CD14-positive monocyte (primary cell): ENCODE measurements at places on chromosomes 11 and 22.
A peak's percentile ranks its signal among the peaks of the same experiment; 100 is the strongest.

DNA sequence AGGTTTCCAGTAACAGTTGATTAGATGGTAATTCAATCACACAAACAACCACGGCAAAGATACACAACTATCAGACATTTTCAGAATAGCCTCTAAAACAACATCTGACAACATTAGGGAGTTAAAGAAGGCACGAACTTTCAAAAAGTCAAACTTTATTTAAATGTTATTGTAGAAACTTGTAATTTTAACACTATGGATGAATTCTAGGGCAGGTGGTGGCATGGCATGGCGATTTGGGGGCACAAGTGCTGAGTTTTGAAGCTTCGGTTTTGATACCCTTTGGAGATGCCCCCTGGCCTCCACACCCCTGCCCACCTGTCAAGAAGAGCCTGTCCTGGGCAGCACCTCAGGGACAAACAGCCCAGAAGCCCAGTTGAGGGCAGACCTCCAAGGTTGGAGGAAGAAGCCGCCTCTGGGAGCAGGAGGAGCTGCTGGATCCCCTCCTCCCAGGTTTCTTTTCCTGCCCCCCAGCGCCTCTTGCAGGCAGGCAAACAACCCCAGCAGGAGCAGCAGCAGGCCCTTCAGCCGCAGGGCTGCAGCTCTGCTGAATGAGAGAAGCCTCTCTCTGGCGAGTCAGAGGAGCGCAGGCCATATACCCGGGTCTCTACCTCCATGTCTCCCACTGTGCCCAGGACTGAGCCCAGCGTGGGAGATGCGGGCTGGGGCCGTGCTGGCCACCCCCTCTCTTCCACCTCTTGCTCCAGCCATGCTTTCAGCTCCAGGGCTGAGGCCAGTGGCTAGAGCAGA is 102.1 kb upstream of the IGLL5 start:
- DNase-seq, result no peak

- DNase-seq, result no peak
Observed at GRCh38 chr11:45995342-45995734, 72.9 kb downstream of the LARGE2 start.

DNA sequence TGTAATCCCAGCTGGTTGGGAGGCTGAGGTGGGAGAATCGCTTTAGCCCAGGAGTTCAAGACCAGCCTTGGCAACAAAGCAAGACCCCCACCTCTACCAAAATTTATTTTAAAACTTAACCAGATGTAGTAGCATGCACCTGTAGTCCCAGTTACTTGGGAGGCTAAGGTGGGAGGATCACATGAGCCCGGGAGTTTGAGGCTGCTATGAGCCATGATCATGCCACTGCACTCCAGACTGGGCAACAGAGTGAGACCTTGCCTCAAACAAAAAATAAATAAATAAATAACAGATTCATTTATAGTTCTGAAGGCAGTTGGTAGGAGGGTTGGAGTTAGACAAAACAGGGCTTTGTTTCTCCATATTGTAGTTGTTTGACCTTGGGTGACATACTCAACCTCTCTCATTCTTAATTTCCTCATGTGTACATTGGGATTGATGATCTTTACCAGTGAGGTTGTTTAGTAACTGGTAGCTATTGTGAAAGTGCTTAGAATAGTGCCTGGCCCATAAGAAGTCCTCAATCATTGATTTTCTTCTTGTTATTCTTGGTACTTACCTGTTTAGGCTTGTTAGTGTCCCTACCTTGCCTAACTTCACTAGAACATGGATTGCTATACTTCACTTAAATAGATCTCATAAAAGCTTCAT is 79.1 kb downstream of the EMSY start:
- no peak for DNase-seq

DNA sequence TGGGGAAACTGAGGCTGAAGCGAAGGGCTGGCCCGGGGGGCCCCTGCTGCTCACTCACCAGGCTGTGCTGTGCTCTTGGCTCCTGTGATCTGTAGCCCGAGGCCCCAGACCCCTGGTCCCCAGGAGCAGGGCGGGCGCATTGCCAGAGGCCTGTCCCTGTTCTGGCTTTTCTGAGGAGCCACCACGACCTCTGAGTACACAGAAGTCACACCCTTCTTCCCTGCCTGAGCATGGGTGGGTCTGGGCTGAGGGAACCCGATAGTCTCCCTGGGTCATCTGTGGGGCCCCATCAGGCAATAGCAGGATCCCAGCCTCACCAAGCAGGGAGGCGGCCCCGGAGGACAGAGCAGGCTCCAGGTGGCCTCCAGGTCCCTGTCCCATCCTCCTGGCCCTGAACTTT is 5.1 kb downstream of the CASTOR1 start:
- no peak for DNase-seq

DNA sequence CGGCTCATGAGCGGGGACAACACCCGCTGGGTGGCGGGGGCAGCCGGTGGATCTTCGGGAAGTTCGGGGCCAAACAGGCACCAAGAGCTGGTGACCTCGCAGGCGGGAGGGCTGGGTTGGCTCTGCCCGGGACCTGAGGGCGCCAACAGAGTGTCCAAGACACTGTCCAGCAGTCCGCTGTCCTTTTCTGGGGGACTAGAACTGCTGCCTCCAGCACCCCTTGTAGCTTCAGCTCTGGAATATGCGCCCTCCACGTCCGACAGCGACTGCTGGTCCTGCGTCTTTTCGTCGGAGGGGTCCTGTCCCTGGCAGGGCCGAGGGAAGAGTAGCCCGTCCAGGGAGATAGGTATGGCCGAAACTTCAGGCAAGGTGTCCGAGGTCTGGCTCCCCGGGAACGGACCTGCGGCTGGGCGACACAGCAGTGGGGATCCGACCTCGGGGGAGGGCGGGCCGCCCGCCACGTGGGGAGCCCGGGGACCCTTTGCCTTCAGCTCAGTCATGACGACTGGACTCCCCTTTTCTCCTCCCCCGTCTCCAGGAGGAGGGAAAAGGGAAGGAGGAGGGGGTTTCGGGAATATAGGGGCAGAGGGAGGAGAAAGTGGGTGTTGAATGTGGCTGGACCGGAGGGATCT is 926 bp downstream of the PGR start:
- no peak for DNase-seq

- DNase-seq, result peak; percentile 48
Observed at GRCh38 chr11:62435846-62436660, 17.2 kb downstream of the SCGB1A1 start.

DNA sequence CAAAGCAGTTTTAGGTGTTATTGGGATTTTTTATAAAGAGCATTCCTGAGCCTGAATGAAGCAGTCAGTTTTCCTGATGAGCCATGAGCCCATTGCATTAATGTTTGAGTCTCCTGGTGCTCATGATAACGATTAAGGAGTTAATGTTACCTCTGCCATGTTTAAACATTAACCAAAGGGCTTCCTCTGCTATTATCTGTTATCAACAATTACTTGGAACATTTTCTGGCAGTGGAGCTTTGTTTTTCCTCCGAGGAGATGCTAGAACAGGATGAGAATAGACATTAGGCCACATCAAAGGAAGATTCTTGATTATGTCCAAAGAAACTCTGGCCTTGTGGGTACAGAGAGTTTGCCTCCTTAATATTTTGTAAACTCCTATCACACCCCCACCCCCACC is 49.9 kb downstream of the ZNRF3 start:
- DNase-seq, result no peak

DNA sequence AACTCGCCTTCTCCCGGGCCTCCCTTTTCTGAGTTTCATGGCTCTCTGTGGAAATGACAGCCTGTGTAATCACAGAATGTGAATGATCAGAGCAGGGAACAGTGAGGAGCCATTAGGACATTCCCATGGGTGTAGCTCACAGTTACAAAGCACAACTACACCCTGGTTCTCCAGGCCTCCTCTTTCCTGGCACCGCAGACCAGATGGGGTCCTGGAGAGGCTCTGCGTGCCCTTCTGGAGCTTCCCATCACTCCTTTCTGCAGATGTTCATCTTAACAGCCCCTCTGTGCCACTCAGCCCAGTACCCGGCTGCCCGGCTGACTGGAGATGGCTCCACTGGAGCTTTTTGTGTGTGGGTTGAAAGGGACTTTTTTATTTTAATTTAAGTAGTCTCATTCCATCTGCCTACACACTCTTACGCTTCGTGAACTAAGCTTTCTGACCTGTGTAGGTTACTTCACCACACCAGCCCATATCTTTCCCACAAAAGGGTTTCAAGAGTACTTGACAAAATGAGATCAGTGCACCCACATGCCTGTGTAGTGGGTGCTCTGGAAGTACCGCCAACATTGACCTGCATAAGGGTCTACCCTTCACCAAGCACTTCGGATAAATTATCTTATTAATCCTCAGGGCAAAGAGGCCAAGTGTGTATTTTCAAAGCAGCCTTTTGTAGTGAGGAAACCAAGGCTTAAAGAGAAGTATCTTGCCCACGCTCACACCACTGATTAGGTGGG is 29.8 kb downstream of the SREBF2 start:
- no peak for DNase-seq

DNA sequence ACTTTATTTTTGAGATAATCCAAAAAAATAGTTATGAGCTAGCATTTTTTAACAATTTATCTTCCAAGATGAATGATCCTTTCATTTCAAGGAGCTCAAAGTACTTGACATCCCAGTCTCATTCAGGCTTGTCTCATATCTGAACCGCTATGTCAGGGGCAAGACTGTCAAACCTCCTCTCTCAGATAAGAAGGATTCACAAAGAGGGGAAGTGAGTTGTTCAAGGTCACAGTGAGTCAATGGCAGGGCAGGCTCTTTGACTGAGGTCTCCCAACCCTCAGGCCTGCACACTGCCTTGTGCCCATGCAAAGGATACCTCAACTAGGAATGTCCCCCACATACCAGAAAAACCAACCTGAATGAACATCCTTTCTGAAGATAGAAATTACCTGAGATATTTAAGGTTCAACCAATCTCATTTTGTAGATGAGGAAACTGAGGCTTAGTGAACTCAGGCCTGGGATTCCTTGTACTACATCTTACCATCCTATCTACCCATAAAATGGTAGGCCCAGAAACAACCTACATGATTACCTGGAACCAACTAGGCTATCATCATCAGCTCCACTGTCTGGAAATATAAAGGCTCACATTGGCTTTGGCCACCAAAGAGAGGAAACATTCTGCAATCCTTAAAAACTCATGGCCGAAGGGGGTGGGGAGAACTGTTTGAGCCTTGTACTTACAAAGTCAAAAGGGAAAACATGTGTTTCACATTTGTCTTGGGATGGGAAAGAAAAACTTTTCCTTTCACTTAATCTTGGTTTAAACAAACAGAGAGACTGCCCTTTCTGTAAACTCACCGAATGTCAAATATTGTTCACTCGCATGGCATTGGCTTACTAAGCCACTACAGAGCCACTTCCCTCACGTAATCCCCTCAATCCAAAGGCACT is 51.1 kb downstream of the LIF start:
- DNase-seq, result peak; percentile 72

- no peak for DNase-seq
Observed at GRCh38 chr11:1442163-1442562, 44.4 kb downstream of the MOB2 start.

DNA sequence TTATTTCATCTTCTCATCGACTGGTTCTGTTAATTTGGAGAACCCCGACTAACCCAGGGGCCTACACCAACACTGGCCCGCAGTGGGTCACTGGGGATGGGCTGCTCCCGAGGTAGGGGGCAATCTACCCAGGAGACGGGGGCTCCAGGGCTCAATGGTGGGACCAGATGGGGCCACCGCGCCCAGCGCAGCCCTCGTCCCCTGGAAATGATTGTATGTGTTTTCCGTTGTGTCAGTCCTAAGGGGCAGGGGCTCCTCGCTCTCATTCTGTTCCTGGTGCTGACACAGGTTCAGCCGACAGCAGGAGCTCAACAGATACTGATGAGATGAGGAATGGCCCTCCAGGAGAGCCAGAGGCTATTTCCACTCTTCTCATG is 20.7 kb downstream of the A4GALT start:
- no peak for DNase-seq

DNA sequence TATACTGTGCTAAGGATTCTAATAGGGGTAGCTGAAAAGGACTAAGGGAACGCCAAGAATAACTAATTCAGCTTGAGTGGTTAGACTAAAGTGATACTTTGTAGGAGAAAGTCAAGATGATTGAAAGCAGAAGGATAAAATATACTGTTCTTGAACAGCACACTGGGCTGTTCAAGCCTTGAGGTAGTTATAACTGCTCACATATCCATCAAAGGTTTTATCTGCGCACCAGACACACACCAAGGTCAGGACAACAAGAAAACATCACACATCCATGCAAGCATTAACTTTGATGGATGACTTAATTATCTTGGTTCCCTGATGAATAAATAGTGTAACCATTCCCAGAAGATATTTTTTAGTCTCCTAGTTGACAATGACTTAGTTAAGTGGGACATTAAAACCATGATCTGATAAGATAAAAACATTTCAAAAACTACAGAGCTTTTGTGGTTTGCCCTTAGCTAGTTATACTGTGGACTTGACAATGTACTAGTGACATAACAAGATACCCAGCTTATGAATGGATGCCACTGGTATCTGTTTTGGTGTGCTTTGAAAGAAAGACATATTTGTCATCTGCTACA is 728.9 kb downstream of the JRKL start:
- DNase-seq, result no peak

- peak; percentile 23 for DNase-seq
Observed at GRCh38 chr22:43481568-43482317, 69.9 kb downstream of the MPPED1 start.

GRCh38 chr11:61254403-61255025 is 13.5 kb downstream of the PGA5 start:
- peak; percentile 59 for DNase-seq

DNA sequence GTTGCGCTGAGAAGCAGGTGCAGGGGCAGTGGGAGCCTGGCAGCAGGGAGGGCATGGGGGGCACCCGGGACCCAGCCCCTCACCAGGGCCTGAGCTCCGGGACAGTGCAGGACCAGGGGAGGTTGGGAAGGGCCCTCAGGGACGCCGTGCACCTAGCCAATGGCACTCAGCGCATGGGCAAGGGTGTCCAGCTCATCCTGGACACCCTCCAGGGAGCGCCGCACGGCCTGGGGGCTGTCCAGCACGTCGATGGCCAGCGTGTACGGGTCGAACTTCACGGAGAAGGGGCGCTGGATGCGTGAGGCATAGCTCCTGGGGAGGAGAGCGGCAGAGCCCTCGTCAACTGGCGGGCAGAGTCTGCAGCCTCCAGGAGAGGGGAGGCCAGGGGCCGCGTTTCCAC is 3.1 kb upstream of the INS start:
- DNase-seq, result no peak

GRCh38 chr11:72373163-72373562 is 61.2 kb downstream of the CLPB start:
- DNase-seq, result no peak
